ENCODE measurements at places on chromosomes 2 and 18. TPM values are rescaled to one million over a fixed set of nuclear protein-coding genes. Genes with fewer than 3 reads are reported as not detected.

The BUB1 gene
- total RNA-seq, result 66.1 TPM

The MC2R gene
- not detected for total RNA-seq

GRCh38 chr2:64792300-64792699 is 138.6 kb upstream of the SERTAD2 start:
- DNase-seq, result no peak

GRCh38 chr2:223654384-223654915 is 52.3 kb upstream of the SCG2 start:
- DNase-seq, result no peak
